Activated T-cell treated with anti-CD3 and anti-CD28 coated beads, Interleukin-2, amount 50 U/mL, for 24 hours (primary cell): ENCODE measurements at places on chromosomes 2 and 18.

GRCh38 chr2:168935810-168936581 is 34.9 kb downstream of the G6PC2 start:
- DNase-seq = no peak

- no peak for DNase-seq
Measured at GRCh38 chr2:69815717-69816116, 13.7 kb upstream of the GMCL1 start.

DNA sequence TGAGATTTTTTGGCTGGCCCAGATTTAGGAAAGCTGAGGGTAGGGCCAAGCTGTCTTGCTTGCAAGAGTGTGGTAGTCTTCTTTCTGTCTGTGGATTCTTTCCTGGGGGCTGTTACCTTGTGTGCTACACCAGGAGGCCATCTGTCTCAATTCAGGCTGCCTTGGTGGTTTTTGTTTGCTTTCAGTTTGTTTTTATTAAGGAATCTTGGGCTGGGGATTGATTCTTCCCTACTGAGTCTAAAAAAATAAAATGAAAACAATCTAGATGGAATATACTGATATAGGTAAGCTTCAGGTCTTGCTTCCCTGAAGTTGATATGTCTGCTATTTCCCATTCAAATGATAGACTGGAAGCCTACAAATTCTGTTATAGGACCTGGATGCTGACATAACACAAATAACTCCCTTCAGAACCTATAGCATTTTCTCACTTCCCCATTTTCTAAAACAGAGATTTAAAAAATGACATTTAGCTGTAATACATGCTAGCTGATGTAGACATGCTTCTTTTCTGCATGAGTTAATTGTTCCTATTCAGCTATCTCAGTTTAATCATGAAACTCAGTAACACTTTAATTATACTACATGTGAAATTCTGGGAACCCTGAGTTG is 5.3 kb downstream of the LHCGR start:
- no peak for DNase-seq

DNA sequence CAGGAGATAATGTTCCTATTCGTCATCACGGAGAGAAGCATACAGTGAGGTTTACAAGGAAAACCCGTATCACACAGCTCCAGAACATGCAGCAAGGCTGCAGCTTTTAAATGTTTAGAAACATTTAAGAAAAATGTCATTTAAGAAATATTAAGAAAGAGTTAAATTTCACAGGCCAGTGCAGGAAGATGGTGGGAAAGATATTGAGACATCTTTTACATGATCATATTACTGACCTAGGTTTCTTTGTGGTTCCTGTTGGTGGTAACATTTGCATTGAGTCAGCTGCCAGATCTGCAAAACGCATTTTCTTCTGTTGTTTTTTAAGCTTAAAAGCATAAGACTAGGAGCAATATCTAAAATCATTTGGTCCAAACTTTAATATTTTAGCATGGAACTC is 44.9 kb downstream of the CPO start:
- DNase-seq = no peak

DNA sequence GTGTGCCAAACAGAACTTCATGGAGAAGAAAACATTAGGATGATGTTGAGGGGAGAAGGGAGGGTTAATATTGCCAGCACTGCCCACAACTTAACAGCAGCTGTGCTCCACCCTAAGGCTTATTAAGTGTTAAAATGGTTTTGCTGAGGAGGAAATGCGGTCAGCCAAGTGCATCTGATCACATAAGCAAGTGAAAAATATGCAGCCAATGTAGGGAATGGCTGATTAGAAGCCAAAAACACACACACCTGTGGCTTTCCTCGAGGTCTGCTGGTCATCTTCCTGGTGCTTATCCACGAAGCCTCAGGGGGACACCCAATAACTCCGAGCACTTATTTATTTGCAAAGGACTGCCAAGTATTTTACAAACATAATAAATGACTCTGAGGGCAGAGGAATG is 66.3 kb upstream of the GPR45 start:
- DNase-seq = no peak

GRCh38 chr18:52766002-52766545 is 426.1 kb downstream of the DCC start:
- no peak for DNase-seq

GRCh38 chr2:71833855-71834560 is 313.7 kb downstream of the CYP26B1 start:
- DNase-seq = no peak

- peak; percentile 63 for DNase-seq
Measured at GRCh38 chr18:79507076-79507545, 111.4 kb downstream of the NFATC1 start.

DNA sequence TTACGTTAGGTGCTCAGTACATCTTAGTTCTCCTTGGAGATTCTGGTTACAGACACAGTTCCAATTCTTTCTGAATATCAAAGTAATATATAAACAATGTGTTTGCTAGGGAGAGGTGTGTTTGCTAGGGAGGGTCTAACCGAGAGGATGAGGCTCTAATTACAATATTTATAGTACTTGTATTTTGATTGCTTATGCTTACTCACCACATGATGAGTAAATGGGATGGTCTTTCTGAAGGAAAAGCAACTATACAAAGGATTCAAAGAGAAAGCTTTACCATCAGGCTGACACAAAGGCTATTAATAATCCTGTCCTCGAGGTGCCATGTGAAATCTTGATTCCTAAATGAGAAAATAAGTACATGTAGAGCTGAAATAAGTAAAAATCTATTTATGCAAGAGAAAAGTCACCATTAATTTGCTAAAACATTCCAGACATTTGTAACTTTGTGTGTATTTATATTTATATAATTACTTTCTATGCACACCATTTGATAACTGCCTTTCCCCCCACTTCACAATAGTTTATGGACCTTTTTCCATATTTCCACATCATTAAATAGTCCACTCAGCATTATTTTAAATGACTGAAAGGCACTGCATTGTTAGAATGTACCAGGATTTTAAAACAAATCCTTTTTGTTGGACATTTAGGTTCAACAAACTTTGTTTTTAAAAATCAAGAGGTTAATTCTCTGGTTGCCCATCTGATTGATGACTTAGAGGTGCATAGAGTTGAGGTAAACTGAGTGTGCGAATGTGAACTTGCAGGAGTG is 94.5 kb upstream of the FN1 start:
- no peak for DNase-seq

DNA sequence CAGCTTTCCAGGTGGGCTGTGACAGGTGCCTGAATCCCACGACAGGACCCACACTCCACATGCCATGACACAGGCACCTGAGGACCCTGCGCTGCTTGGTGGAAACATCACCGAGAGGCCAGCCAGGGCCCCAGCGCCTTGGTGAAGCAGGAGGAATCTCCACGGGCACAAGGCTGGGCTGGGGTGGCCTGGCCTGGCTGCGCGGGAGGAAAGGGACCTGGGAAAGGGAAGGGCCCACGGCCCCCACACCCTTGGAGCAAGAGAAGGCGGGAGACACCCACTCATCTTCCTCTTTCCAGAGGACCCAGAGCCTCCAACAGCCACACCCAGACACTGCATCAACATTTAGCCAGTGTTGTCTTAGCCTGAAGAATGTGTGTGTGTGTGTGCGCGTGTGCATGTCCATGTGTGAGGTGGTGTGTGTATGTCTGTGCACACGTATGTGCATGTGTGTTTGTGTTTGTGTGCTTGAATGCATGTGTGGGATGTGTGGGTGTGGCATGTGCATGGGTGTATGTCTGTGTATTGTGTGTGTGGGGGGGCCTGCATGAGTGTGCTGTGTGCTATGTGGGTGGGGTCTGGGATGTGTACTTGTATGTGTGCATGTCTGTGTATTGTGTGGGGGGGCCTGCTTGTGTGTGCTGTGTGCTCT is 6.3 kb upstream of the OTOS start:
- DNase-seq = no peak

DNA sequence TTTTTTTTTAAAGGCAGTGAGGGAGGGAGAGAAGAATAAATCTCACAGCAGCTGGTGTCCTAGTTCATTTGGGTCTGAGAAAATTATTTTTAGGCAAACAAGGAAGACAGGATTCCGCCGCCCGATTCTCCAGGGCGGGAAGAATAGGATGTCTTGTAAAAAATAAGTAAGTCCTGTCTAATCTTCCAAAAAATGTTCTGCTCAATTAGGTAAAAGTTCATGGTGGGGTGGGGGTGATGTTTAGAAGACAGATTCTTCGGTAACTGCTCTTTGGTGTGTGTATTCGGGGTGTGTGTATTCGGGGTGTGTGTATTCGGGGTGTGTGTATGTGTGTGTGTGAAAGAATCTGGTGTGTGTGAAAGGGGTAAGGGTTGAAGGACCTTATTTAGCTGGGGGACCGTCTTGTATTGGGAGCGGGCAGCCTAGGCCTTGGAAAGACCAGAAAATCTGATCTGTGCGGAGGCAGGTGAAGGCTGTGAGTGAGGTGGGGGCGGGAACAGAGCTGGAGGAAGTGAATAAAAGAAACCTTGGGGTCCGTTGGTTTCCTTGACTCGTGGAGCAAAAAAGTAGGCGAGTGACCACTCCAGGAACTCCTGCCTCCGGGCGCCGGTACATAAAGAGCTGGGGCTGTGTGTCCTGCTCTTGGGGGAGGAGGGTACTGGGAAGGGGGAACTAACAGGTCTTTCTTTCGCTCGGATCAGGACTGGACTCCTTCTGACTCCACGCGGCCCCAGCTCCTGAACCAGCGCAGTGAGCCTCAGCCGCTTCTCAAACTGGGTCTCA is 4.4 kb upstream of the PAX3 start:
- no peak for DNase-seq

DNA sequence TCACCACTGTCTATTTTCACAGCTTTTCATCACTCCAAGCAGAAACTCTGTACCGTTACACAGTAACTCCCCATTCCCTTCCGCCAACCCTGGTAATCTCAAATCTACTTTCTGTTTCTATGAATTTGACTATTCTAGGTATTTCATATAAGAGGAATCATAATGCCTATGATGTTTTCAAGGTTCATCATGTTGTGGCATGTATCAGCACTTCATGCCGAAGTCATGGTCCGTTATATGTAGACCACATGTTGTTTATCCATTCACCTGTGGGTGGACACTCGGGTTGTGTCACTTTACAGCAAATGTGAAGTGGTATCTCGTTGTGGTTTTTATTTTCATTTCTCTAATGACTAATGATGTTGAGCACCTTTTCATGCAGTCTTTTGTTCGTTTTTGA is 21.6 kb downstream of the CPSF3 start:
- DNase-seq = no peak

DNA sequence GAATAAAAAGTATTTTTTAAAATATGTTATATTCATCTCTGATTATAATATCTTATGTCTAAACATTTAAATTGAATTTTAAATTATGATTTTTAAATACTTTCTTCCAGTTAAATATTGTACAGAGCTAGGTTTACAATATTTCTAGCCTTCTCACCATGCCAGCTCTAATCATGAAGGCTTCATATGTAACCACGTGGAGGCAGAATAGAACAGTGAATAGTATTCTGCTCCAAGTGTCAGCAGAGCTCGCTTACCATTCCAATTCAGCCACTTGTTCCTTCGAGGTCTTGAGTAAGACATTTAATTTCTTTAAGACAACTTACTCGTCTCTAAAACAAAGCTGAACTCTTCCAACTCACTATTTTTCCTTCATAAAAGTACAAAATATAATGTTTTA is 871.8 kb downstream of the SUCLG1 start:
- DNase-seq = no peak

DNA sequence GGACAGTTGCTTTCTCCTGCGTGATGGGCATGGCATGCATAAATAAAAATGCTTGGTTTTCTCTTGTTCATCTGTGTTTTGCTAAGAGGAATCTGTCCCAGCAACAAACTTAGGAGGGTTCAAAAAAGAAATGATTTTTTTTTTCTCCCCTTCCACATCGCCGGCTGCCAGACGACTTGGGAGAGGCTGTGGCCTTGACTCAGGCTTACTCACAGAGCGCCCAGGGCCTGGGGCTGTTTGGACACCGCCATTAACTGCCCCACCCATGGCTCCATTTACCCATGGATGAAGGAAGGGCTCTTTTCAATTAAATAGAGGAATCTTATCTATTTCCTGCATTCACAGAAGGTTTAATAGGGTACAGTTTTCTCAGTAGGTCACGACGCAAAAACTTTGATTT is 22.3 kb upstream of the SERPINB5 start:
- DNase-seq = no peak

GRCh38 chr2:11391942-11392266 is 47.5 kb upstream of the ROCK2 start:
- no peak for DNase-seq

DNA sequence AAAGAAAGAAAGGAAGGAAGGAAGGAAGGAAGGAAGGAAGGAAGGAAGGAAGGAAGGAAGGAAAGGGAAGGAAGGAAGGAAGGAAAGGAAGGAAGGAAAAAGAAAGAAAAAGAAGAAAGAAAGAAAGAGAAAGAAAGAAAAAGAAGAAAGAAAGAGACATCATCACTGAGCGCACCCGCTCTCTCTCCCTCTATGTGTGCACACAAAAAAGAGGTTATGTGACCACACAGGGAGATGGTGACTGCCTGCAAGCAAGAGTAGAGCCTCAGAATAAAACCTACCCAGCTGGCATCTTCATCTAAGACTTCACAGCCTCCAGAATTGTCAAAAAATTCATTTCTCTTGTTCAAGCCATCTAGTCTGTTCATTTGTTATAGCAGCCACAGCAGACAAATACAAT is 1307.4 kb upstream of the ACVR2A start:
- no peak for DNase-seq

GRCh38 chr2:193348055-193348454 is 1153.3 kb upstream of the TMEFF2 start:
- DNase-seq = no peak

- no peak for DNase-seq
Measured at GRCh38 chr2:95018301-95018700, 7.2 kb upstream of the MAL start.

DNA sequence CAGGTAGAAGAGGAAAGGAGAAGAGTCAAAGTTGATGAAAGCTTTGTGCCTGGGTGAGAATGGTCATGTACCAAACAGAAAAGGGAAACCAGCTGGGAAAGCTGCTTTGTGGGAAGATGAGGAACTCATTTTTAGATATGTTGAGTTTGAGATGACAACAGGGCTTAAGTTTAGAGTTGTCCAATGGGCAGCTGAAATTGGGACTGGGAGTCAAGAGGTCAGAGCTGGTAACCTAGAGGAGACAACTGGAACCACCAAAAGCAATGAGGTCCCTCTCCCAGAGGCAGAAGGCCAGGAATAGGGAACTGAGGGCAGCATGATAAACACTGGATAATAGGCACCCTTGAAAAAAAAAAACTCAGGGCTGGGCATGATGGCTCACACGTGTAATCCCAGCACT is 48.8 kb downstream of the SLC4A1AP start:
- no peak for DNase-seq

- no peak for DNase-seq
Measured at GRCh38 chr2:29650631-29651097, 270.7 kb downstream of the ALK start.

GRCh38 chr2:204133476-204133875 is 196.9 kb downstream of the ICOS start:
- no peak for DNase-seq
